Stimulated activated CD4-positive, alpha-beta T cell treated with anti-CD3 and anti-CD28 coated beads, Interleukin-15, amount 100 ng/mL, for 1 hour (primary cell): ENCODE measurements at places on chromosomes 7 and 10.

- DNase-seq = no peak
Measured at GRCh38 chr7:73451780-73452398, 18.3 kb downstream of the FZD9 start.

DNA sequence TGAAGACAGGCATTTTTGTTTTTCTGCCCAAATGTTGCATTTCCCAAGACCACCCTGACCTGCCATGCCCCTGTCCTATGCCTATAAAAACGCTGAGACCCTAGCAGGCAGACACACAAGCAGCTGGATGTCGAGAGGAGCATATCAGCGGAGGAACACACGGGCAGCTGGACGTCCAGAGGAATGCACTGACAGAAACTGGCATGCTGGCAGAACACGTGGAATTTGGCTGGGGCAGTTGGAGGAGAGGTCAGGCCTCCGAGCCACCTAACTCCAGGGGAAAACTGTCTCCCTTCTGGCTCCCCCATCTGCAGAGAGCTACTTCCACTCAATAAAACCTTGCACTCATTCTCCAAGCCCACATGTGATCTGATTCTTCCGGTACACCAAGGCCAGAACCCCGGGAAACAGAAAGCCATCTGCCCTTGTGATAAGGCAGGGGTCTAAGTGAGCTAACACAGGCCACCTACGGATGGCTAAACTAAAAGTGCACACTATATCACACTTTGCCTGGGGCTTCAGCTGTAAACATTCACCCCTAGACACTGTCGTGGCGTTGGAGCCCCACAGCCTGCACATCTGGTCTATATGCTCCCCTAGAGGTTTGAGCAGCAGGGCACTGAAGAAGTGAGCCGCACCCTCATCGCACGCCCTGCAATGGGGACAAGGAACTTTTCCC is 10.0 kb upstream of the CDHR3 start:
- no peak for DNase-seq

GRCh38 chr7:1948301-1948796 is 278.3 kb downstream of the ELFN1 start:
- no peak for DNase-seq

DNA sequence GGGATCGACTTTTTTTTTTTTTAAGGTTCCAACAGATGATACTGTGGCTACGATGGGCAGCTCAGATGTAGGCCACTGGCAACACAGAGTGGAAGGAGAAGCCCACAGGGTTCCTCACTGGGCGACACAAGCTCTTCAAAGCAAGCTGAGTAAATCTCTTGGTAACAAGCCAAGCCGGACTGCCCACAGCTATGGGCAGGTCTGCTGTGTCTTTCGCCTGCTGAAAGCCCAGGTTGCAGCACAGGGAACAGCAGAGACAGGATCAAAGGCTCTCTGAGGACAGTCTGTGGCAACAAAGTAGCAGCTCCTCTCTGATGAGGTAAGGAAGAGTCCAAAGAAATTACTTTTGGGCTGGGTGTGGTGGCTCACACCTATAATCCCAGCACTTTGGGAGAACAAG is 83.6 kb downstream of the KCNMA1 start:
- DNase-seq = no peak

GRCh38 chr7:26441002-26441521 is 149.4 kb downstream of the SNX10 start:
- no peak for DNase-seq

GRCh38 chr7:519484-520390 is at the start of gene PDGFA:
Gene PDGFA (minus strand): TSS chr7:519846. CDS start chr7:519001, 845 bp downstream.
- no peak for DNase-seq

DNA sequence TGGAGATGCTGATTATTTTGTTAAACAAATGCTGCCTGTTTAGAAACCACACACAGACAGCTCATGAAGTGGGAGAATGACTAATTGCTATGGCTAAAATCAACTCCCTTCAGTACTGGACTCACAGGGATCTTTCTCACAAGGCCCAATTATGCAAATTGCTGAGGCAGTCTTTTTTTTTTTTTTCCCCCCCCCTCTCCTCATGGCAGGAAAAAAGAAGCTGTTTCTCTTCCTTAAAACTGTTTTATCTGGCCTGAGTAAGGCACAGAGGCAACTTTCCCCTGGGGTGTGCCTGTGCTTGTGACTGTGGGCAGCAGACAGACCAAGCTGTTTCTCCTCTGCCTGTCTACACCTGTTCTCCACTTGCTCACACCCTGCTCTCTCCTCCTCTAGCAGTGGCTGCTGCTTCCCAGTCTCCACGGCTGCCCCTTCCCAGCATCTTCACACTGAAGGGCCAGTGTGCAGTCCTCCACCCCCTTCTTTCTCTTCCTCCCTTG is 65.4 kb upstream of the STEAP1B start:
- no peak for DNase-seq

GRCh38 chr7:101729241-101729883 is 88.1 kb upstream of the CUX1 start:
- DNase-seq = no peak

DNA sequence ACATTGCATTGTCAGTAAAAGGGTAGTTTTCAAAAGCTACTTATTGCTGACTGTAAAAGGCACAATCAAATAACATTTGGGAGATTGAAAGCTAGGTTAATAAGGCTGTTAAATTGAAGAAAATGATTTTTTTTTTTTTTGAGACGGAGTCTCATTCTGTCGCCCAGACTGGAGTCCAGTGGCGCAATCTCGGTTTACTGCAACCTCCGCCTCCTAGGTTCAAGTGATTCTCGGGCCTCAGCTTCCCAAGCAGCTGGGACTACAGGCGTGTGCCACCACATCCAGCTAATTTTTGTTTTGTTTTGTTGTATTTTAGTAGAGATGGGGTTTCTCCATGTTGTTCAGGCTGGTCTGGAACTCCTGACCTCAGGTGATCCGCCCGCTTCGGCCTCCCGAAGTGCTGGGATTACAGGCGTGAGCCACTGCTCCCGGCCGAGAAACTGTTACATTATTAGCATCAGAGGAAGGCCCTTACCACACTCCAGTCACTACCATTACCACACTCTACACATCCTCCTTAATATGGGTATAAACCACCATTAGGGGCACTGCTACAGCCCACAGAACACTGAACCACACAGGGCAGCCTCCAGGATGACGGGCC is 1.0 kb downstream of the CYP51A1 start:
- no peak for DNase-seq

GRCh38 chr7:2029211-2029905 is 203.4 kb downstream of the MAD1L1 start:
- DNase-seq = no peak

DNA sequence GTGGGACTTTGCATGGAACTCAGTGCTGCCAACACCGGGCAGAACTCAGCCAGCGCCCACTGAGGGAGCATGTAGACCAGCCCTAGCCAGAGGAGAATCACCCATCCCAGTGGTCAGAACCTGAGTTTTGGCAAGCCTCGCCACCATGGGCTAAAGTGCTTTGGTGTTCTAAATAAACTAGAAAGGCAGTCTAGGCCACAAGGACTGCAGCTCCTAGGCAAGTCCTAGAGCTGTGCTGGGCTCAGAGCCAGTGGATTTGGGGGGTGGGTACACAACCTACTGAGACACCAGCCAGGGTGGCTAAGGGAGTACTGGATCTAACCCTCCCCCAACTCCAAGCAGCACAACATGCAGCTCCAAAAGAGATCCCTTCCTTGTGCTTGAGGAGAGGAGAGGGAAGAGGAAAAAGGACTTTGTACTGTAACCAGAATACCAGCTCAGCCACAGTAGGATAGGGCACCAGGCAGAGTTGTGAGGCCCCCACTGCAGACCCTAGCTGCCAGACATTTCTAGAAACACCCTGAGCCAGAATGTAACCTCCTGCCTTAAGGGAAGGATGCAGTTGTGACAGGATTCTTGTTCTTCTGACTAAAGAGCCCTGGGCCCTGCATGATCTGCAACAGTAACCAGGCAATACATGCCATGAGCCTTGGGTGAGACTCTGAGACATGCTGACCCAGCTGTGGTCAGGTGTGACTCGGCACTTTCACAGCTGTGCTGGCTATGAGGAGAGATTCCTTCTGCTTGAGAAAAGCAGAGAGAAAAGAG is 24.4 kb downstream of the GSDME start:
- DNase-seq = no peak
